ENCODE measurements at places on chromosomes 7 and 10.

- no peak for DNase-seq
Measured at GRCh38 chr10:97518301-97519043, 19.7 kb downstream of the UBTD1 start.

- no peak for DNase-seq
Measured at GRCh38 chr10:12287772-12288171, 61.6 kb upstream of the CAMK1D start.

DNA sequence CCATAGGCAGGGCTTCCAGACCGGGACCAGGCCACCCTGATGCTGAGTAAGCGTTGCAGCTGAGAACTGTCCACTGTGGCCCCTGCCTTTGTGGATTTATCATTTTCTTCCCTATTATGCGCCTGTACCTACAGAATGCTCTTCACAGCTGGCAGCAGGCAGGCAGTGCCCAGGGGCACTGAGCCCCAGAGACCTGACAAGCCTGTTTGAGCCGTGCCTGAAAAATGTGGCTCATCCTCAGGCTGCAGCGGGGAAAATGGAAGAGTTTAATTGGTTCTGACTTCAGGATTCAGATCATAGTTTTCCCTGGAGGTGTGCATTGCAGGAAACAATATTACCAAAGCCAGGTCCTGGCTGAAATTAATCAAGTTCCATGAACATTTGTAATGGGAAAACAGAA is 200.2 kb downstream of the ZNF438 start:
- DNase-seq = no peak

GRCh38 chr10:122267849-122268737 is 3.0 kb upstream of the BTBD16 start:
- DNase-seq = peak; percentile 35

- no peak for DNase-seq
Measured at GRCh38 chr10:121510201-121510771, 88.0 kb downstream of the FGFR2 start.

- peak; percentile 51 for DNase-seq
Measured at GRCh38 chr10:93006435-93007039, 54.1 kb upstream of the CYP26C1 start.

- DNase-seq = peak; percentile 27
Measured at GRCh38 chr10:132163278-132163765, 23.4 kb upstream of the DPYSL4 start.

GRCh38 chr7:4861673-4862072 is at the start of gene PAPOLB:
Gene PAPOLB (minus strand): TSS chr7:4862030. CDS start chr7:4861810, 220 bp downstream.
- no peak for DNase-seq

GRCh38 chr10:117214401-117214800 is 17.1 kb downstream of the KCNK18 start:
- DNase-seq = no peak
